ENCODE measurements at places on chromosomes 12 and 14.
A peak's percentile ranks its signal among the peaks of the same experiment; 100 is the strongest.

DNA sequence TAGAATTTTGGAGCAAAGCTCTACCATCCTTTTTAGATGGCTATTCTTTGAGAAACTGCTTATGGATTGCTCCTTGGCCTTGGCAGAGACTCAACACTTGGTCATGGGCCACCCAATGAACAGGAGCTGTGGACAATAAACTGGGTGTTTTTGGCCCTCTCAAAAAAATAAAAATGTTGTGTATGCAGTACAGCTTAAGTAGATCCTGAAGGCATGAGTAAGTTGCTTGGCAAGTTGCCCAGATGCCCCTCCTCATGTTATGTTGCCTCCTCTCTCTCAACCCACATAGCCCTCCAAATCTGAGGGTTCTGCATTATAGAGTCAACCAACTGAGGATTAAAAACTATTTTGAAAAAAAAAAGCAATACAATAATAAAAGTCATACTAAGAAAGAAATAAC, 124.9 kb downstream of the ATP23 start:
- no peak for DNase-seq

- no peak for DNase-seq
Measured at GRCh38 chr12:14402697-14403096, 37.2 kb downstream of the ATF7IP start.

- peak; percentile 77 for DNase-seq
Measured at GRCh38 chr12:71772735-71773134, 18.1 kb downstream of the RAB21 start.

- no peak for DNase-seq
Measured at GRCh38 chr14:63392236-63392635, 73.5 kb upstream of the GPHB5 start.

DNA sequence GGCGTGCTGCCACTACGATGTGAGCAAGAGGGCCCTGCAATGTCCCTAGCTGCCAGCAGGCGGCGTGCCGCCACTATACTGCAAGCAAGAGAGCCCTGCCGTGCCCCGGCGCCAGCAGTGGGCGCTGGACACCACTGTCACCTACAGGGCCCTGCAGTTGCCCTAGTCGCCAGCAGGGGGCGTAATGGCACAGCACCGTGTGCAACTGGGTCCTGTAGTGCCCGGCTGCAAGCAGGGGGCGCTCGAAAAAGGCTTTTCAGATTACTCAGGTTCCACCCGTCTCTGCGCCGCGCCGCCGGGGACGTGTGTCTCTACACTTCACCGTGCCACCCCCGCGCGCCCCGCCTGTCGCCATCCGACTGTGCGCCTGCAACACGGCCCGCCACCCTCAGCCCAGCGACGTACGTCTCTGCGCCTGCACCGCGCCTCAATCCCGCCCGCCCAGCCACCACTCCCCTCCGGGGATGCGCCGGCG, 1356.9 kb downstream of the TMEM121 start:
- DNase-seq = peak; percentile 4

GRCh38 chr14:92280554-92281262, 42.3 kb upstream of the SLC24A4 start:
- DNase-seq = no peak

GRCh38 chr12:123531091-123531490, 2.4 kb downstream of the RILPL1 start:
- DNase-seq = no peak

DNA sequence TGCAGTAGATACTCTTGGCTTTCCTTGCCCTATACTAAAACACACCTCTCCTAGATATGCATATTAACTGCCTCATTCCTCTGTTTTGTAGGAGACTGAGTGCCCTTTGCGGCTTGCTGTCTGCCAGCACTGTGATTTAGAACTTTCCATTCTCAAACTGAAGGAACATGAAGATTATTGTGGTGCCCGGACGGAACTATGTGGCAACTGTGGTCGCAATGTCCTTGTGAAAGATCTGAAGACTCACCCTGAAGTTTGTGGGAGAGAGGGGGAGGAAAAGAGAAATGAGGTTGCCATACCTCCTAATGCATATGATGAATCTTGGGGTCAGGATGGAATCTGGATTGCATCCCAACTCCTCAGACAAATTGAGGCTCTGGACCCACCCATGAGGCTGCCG, 15.4 kb downstream of the TRAFD1 start:
- DNase-seq = peak; percentile 93

- no peak for DNase-seq
Measured at GRCh38 chr14:24052656-24053547, 1.1 kb downstream of the CARMIL3 start.

- DNase-seq = no peak
Measured at GRCh38 chr14:105178069-105178867, 2.8 kb downstream of the NUDT14 start.

DNA sequence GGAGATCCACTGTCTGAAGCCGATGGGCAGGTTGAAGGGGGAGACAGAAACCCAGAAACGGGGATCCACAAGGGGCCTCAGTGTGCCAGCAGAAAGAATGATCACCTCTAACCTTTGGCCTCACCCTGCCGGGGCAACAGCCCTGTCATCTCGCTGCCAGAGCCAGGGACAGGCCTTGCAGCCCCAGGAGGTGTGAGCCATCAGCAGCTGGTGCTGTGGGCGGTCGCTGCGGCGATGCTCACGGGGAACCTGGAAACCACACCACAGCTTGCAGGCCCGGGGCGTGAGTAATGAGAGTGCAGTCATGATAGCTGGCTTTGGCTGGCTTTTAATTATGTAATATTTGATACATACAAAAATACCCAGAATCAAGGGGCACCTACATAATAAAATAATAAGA, 4.7 kb upstream of the TTC7B start:
- DNase-seq = peak; percentile 18

DNA sequence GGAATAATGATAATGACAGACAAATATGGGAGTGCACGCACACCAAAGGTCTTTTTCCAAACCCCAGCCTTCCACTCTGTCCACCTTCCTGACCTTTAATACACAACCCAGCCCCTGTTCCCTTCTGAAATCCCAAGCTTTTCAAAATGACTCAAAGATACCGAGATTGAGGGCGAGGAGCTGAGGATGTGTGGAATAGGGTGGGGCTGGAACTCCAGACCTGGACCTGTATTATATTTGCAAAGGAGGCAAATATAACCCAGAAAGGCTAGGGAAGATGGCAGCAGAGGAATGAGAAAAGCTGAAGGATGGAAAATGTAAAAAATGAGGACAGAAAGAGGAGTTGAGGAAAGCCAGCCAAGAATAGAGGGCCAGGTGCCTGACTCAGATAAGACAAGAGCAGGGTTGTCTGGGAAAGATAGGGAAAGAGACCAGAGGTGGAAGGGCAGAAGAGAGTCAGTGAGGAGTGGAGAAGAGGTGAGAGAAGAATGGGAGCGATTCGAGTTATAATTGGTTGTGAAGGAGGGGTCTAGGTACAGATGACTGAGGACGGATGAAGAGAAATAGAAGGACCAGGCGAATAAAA, 1.0 kb upstream of the PTMS start:
- DNase-seq = no peak
